Activated CD8-positive, alpha-beta memory T cell treated with anti-CD3 and anti-CD28 coated beads for 4 hours (primary cell): ENCODE measurements at places on chromosomes 7 and 10.

DNA sequence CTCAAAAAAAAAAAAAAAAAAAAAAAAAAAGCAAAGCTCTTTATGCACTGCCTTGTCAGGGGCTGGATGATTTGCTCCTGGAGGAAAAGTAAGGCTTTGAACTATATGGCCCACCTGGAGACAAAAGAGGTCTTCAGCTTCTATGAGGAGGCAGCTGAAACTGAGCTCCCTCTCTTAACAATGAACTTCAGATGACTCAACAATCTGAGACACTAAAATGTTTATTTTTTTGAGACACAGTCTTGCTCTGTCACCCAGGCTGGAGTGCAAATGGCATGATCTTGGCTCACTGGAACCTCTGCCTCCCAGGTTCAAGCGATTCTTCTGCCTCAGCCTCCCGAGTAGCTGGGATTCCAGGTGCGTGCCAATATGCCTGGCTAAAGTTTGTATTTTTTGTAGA is 36.7 kb downstream of the RAB19 start:
- no peak for DNase-seq

DNA sequence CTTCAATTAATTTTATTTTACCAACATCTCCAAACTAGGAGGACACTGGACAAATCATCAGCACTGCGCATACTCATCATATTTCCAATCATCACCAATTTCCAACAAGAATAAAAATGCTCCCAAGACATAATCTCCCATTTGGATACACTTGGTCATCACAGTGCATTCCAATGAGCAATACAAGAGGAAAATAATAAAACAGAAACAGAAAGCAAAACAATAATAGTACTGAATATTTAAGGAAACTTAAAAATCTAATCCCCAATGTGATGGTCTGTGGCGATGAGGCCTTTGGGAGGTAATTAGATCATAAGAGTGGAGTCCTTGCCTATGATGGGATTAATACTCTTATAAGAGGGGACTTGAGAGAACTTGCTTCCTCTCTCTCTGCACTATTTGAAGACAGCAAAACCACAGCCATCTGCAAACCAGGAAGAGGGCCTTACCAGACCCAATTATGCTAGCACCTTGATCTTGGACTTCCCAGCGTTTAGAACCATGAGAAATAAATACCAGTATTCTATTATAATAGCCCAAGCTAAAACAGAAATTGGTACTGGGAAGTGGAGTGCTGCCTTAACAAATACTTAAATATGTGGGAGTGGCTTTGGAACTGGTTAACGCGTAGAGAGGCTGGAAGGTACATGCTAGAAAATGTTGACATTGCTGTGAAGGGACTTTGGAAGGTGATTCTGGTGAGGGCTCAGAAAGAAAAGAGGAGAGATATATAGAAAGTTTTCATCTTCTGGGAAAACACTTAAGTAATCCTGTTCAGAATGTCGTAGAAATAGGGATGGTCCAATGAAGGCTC is 91.5 kb downstream of the JAZF1 start:
- DNase-seq: no peak

DNA sequence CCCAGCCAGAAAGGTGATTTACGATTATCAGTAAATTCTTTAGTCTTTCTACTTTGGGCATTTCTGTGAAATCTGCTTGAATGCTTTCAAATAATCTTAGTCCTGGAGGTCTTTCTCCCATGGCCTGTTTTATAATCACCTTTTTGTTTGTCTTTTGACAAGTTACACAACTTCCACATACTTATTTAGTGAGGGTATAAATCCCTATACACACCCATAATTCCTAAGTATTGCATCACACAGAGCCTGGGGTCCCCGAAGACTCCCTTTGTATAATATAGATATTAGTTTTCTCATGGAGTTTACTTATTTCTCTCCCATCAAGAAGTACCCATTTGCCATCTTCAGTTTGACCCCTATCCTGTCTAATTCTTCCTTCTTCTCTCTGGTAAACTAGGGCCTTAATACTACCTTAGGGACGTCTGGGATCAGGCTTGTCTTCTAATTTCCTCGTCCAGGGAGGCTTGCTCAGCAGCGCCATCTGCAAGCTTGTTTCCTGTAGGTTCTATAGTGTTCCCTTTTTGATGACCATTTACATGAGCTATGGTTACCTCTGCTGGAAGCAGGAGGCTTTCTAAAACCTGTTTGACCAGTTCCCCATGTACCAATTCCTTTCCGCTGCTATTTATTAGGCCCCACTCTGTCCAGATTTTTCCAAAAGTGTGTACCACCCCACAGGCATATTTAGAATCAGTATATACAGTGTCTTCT is 8.1 kb downstream of the DNAH11 start:
- no peak for DNase-seq

DNA sequence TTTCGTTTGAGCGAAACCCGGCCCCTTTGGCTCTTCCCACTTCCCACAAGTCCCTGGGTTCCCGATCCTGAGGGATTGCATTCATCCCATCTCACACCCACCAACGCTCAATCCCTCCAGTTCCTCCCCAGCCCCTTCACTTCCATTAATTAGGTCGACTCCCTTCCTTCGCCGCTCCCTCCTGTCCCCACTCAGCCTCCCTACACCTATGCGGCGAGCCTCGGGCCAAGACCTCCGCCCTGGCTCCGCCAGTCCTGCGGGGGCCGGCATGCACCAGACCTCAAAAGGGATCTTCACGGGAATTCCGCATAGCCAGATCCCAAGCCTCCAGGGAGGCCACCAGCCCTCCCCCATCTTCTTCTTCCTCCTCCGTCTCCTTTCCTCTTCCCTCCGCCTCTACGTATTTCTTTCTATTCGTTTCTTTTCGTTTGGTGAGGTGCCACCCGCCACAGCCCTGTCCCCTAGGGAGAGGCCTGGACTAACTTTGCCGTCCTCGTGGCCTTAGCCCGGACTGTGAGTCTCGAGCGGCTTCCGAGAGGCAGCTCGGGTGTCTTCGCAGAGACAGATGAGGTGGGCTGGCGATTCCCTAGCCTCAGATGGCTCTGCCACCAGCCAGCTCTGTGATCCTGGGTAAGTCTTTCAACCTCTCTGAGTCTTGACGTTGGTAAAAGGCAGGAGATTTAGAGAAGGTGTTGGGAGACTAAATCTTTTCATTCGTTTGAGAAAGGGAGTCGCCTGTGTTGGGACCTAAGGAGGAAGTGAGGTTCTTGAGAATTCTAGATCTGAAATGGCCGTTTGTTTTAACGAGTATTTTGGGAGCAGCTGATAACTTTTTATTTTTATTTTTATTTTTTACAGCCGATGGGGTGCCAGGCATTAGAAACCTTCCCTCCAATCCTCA is 8.1 kb upstream of the LBX1 start:
- no peak for DNase-seq

GRCh38 chr10:102660888-102661657 is 16.8 kb downstream of the TRIM8 start:
- DNase-seq: no peak

DNA sequence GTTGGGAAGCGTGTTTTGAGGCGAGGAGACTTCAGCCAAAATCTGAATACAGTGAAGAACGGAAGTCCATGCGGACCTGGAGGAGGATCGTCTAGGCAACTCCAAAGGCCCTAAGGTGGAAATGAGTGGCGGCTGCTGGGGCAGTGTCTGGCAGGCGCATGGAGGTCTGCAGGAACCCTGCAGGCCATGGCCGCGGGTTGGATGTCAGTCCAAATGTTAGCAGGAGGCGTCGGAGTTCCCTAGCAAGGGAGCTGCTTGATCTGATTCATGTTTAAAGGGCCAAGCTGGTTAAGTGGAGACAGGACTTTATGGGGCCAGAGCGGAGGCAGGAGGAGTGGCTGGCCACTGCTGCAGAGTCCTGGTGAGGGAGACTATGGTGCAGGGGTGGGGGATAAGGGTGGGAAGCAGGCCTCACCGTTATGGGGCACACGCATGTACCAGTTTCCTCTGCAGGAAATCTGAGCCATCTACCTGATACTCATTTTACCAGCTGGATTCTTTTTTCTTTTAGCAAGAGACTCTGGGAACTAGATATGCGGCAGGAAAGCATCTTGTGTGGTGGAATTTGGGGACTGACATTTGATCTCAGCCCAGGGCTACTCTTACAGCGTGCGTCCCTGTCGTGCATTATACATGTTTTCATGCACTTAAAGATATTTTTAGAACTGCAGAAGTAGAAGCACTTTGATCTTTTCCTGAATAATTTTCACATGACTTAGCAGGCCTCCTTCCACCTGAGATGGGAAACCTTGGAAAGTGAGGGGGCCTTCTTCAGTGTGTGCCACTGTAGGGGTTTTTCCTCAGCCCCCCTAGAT is 6.6 kb upstream of the REPIN1 start:
- no peak for DNase-seq

- DNase-seq: no peak
These were observed 62.7 kb downstream of the MET start for GRCh38 chr7:116734710-116735109.

DNA sequence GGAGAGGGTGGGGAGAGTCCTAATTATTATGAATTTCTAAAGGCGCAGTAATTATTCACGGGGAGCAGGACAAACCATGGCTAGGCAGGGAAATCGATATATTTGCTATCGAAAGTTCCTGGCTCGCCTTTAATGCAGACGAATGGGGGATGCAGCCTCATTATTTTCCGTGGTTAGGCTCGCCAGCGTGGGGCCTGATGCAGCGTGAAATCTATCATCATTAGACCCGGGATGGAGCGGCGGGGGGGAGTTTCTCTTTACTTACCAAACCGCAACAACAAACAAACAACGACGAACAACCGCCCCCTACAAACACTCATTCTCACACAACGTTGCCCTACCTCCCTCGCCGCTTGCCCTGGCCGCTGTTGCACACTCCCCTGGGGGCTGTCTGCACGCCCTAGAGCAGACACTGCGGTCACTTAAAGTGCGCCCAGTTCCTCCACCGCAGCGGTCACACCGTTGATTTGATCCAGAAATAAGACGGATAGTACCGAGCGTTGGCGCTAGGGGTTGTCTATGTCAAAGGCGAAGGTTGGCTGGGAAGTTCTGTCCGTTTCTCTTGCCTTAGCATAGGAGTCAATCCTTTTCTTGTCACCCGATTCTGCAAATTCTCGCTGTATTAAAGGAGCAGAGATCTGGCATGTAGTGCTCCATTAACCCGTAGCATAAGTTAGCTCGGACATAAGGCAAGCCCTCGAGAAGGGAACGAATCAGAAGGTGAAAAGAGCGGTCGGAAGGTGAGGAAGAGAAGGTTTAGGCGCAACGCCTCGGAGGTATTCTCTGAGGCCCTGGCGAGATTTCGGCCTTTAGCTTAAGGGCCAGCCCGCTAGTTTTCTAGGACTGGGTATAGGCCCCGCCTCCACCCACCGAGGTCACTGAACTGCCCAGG is 10.4 kb downstream of the NXPH1 start:
- no peak for DNase-seq

DNA sequence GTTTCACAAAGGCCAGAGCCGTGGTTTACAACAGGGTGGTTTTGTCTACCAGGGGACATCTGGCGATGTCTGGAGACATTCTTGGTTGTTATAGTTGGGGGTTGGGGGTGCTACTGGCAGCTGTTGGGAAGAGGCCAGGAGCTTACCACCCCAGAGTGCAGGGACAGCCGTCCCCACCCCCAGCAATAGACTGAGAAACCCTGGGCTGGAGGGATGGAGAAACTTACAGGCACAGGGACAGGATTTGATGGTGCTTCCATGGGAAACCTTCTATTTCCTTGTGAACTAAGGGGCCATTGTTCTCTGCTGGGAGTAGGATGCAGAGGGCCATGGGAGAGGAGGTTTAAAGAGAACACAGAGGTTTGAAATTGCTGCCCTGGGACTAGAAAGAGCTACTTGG is 10.9 kb downstream of the ADCK2 start:
- no peak for DNase-seq

DNA sequence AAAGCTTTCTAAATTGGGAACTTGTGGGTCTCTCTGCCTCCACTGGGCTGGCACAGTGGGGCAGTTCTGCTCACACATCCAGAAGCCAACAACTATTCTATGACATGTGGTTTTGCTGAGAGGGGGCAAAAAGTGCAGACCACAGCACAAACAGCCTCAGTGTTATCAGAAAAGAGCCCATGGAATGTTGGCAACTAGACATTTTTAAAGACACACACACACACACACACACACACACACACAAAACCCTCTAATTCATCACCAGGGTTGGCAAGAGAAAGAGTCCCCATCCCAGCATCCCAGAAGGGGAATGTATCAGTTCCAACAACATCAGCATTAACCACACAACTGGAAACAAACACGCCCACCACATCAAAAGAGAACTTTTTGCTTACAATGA is 117.1 kb downstream of the FGFR2 start:
- DNase-seq: no peak

DNA sequence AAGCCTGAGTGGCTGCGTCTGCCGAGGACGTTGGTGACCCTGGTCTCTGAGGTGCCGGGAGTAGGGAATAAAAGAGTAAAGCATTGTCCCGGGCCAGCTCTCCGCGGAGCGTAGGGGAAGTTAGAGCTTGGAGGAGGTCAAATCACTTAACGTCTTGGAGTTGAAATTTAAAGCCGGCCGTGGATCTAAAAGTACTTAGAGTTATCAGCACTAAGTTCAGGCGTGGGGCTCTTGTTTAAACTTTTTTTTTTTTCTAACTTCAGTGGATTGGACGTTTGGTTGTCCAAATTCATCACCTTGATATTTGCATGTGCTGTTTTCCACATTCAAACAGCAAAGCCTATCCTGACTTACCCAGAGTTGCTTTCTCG is 700 bp downstream of the NIPSNAP2 start:
- DNase-seq: no peak

GRCh38 chr10:112126901-112127300 is 56.7 kb downstream of the GPAM start:
- DNase-seq: no peak

DNA sequence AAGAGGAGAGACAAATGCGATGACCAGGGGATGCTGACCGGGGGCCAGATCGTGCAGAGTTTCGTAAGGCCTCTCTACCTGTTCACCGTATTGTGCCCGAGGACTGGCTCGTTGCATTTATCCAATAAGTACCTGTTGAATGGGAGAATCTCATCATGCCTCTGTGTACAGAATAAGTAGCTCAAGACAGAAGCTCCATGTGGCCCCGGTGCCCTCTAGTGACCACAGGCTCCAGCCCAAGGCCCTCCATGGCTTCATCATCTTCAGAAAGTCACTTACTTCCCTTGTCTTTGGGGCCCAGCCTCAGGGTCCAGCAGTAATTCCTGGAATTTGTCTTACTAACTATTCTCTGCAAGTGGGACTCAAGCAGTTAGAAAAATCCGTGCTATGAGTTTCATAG is 151.0 kb downstream of the CHN2 start:
- no peak for DNase-seq

GRCh38 chr10:11274452-11274851 is 256.8 kb downstream of the CELF2 start:
- DNase-seq: no peak

GRCh38 chr10:49081547-49082275 is 33.6 kb downstream of the VSTM4 start:
- no peak for DNase-seq

- DNase-seq: no peak
These were observed 10.2 kb downstream of the ALKBH4 start for GRCh38 chr7:102454468-102454867.

- DNase-seq: no peak
These were observed 5.9 kb downstream of the BORCS7 start for GRCh38 chr10:102859911-102860310.

GRCh38 chr10:29540016-29540415 is 94.8 kb downstream of the SVIL start:
- no peak for DNase-seq

- DNase-seq: no peak
These were observed 453.1 kb downstream of the SORCS1 start for GRCh38 chr10:106711313-106711906.

- no peak for DNase-seq
These were observed 189.9 kb downstream of the HERPUD2 start for GRCh38 chr7:35505066-35505465.
